ENCODE measurements at places on chromosomes 12 and 14.

DNA sequence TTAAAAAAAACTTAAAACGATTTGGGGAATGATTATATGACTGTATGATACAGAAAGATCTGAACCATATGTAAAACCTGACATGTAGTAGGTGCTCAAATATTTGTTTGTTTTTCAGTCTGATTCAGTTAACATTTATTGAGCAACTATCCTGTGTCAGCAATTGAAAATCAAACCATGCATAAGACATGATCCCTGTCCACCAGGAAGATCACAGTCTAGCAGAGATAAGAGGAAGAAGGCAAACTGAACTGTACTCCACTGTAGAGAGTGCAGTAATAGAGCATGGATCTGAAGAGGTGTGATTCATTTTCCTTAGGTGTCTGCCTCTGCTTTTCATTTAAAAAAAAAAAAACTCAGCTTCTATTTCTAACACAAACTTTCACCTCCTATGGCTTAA lies 7.9 kb upstream of the AK7 start:
- DNase-seq = no peak

- DNase-seq = no peak
Measured at GRCh38 chr14:100608586-100609330, 21.5 kb upstream of the BEGAIN start.

DNA sequence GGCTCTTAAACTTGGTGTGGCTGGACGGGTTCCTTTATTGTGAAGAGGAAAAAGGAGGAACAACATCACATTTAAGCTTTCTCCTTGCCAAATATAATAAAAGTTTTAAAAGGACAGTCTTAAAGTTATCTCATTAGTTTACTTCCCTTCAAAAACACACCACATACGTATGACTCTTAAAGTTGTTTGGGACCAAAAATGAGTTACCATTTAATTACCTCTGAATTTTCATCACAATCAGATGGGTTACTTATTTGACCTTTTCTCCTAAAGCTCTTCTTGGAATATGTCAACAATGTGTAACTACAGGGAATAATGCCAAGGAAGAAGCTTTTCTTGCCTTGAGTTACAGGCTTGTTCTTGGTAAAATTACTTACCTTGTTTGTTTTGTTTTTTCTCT lies 16.4 kb downstream of the RAB21 start:
- DNase-seq = no peak

DNA sequence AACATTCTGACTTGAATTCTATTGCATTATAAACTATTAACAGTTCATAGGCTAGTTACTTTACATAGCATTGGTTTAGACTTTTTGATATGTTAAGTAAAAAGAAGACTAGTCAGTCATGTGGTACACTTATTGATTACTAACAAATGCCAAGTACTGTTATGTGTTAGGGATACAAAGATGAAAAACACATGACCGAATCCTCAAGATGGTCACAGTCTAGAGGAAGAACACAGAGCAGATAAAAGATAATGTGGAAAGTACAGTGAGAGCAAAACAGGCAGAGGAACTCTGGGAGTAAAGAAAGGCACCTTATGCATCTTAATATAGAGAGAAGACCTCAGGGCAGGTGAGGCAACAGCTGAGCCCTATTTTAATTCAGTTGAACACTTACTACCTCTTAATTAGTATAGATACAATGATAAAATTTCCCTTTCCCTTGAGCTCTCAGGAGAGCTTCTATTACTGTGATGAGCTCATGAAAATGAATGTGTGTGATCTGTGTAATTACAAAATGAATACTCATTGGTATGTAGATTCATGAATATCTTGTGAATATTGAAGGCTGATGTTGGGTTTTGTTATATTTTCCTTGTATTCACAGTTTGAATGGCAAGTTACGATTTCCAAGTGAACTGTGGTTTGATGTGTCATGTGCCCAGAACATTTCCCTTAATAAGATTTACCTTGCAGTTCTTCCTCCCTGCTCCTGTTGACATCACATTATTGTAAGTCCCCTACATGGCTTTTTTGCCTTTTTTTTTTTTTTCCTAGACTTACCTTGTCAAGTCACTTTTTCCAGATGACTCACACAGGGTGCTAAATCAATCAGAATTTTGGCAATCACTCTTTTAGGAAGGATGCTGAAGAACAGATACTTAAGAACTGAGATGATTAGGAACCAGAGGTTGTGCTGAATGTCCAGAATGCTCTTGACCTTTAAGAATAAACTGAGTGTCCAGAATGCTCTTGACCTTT lies 29.5 kb upstream of the MSRB3 start:
- no peak for DNase-seq

GRCh38 chr12:130938186-130938585 lies 15.5 kb upstream of the ADGRD1 start:
- no peak for DNase-seq

GRCh38 chr12:99695050-99695449 lies 47.5 kb downstream of the GARIN6 start:
- DNase-seq = no peak

- no peak for DNase-seq
Measured at GRCh38 chr12:1688086-1688710, 2.7 kb upstream of the ADIPOR2 start.

All from G401 (cell line).